ENCODE measurements at places on chromosomes 1 and 21.

DNA sequence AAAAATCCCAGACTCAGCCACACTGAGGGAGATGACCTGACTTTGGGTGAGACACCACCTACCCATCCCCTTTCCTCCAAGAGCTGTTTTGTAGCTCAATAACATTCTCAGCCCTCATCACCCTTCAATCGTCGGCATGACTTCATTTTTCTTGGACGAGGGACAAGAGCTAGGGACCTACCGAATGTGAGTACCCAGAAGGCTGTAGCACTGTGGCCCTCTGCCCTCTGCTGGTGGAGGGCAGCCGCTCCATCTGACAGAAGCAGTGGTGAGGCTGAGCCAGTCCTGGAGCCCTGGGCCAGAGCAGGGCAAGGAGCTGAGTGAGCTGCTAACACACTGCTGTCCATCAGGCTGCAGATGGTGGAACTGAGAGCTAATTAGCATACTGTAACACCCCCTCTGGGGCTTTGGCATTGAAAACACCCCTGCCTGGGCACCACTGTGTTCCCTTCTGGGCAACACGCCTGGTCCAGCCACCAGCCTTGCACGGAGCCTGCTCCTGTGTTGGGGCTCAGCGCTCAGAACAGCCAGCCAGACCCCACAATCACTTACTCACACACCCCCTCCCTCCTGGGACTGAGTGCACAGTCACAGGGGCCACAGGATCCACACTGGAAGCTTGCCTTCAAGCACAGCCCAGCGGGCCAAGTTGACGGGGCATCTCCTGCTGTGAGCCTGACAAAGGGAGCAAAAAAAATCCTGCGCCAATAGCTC, 18.3 kb upstream of the ALPL start:
- DNase-seq: no peak

DNA sequence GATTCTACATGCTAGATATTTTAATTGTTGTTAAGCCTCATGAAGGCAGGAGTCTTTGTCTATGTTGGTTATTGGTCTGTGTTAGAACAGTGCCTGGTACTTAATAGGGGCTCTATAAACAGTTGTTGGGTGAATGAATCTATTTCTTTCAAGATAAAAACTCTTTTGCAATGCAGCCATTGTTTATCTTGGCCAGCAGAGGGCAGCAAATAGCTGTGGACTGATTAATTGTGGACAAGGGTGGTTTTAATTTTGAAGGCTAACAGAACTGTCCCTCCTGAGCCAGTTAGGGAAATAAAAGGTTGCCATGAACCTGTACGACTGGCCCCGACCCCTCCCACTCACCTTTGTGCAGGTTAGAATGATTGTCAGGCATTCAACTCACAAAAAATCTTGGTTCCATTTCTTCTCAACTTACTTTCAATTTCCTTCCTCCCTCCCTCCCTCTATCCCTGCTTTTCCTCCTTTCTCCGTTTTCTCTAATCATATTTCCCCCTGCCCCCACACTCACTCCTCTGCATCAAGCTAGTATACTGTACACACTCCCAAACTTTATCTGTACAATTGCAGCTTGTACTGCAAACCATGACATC, 66.3 kb upstream of the DIRAS3 start:
- peak; percentile 27 for DNase-seq

- no peak for DNase-seq
Measured at GRCh38 chr1:55947446-55947845, 631.9 kb downstream of the PLPP3 start.

DNA sequence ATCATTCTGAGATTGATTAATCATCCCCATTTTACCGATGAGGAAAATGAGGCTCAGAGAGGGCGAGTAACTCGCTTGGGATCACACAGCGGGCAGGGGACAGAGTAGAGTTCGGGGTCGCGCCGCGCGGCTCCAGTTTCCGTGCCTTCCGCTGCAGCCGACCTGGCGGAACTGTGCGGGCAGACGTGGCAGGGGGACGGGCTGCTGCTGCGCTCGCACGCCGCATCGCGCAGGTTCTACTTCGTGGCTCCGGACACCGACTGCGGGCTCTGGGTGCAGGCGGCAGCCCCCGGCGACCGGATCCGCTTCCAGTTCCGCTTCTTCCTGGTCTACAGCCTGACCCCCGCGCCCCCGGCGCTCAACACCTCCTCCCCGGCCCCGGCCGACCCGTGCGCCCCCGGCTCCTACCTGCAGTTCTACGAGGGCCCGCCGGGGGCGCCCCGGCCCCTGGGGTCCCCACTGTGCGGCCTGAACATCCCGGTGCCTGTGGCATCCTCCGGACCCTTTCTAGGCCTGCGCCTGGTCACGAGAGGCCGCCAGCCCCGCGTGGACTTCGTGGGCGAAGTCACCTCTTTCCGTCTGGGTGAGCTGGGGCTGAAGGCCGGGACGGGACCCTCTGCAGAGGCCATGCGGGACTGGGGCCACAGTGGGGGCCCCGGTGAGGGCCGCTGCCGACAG, 2.3 kb downstream of the LDLRAD2 start:
- peak; percentile 35 for DNase-seq

DNA sequence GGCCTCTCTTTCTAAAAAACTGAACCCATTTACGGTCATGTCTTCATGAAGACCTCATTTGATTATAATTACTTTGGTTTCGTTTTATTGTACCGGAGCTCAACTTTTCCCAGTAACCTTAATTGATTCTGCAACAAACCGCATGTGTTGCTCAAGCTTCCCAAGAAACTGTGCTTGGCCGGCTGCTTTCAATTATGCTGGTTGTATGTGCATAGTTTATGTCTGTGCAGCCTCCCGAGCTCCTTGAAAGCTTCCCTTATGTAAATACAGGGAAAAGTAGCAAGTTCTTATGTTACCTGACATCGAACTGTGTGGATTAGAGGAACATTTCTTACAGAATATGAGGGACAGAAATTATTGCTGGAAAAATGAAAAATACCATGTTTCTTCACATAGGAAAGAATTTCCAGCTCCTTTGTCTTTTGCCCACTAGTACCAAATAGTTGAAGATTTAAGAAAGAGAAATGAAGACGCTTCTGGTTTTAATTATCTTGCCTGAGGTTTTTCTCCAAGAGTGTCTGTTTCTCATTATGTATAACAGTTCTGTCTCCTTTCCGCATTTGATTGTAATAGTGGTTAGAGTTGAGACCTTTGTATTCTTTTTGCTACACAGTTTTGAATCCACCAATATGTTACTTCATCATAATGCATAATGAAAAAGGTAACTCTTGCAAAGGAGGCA, 2.1 kb downstream of the VCAM1 start:
- no peak for DNase-seq

DNA sequence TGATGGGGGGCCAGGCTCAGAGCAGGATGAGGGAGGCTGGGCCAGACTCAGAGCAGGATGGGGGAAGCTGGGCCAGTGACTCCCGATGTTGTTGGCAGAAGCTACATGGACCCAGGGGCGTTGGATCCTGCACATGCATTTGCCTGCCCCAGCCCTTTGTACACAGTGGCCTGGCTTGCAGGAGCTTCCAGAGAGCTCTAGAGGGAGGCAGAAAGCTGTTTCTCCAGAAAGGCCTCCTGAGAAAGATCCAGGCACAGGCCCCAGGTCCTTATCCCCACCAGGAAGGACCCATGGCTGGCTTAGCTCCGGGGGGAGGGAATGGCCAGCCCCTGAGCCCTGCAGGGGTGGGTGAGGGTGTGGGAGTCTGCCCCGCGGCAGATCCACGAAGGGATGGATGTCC, 106.6 kb upstream of the ACTRT2 start:
- DNase-seq: no peak

GRCh38 chr1:2927393-2928360, 93.6 kb upstream of the ACTRT2 start:
- DNase-seq: no peak

DNA sequence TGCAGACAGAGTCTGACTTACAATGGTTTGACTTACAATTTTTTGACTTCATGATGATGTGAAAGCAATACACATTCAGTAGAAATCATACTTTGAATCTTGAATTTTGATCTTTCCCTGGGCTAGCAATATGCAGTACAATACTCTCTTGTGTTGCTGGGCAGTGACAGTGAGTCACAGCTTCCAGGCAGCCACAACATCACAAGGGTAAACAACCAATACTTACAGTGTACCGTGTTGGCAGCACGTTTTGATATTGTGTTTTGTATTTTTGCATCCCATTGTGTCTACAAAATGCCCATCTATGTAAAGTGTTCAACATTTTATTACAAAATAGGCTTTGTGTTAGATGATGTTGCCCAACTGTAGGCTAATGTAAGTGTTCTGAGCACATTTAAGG, 150.9 kb downstream of the NTMT2 start:
- no peak for DNase-seq

DNA sequence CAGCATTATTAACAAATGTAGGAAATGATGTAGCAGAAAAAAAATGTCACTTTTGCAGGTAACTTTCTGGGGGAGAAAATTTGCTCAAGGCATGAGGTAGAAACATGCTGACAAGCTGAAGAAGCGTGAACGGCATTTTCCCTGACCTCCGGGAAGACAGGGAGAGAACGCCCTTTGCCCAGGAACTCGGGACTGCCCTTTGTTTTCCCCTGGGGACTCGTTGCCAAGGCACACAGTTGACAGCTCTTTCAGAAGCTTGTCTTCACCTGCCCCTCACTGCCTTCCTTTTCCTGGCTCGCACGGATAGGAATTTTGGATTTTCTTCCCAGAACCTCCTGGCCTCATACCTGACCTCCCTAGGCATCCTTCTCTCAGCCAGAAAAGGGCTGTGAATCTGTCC, 52.7 kb upstream of the COA6 start:
- no peak for DNase-seq

DNA sequence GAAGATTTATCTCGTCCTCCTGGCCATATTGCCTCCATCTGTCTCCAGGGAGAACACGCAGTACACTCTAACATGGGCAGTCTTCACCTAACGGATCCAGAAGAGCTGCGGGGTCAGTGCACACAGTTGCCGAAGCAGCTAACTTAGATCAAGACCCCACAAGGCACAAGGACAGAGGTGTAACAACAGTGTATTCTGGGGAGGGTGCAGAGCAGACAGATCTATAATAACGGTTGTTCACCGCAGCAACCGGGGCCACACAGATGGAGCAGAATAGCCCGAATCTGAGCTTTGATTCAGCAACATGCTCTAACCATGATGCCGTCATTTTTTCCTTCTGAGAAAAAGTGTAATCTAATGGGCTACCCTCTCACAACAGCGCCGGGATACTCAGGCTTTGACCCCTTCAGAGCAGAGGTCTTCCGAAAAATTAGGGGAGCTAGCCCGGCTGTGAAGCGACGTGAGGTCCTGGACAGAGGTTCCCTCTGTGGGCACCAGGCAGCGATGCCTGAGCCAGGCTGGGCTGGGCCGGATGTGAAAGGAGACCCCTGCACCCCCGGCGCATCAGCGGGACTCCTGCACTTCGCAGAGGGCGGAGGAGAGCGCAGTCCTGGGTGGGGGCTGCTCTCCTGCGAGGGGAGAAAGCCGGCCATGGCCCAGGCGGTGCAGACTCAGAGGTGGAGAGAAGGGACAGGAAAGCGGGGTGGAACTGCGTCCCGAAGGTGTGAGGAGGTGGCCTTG, 57.5 kb downstream of the BCL9 start:
- DNase-seq: no peak

GRCh38 chr1:179493323-179493722, 82.4 kb downstream of the NPHS2 start:
- DNase-seq: no peak

DNA sequence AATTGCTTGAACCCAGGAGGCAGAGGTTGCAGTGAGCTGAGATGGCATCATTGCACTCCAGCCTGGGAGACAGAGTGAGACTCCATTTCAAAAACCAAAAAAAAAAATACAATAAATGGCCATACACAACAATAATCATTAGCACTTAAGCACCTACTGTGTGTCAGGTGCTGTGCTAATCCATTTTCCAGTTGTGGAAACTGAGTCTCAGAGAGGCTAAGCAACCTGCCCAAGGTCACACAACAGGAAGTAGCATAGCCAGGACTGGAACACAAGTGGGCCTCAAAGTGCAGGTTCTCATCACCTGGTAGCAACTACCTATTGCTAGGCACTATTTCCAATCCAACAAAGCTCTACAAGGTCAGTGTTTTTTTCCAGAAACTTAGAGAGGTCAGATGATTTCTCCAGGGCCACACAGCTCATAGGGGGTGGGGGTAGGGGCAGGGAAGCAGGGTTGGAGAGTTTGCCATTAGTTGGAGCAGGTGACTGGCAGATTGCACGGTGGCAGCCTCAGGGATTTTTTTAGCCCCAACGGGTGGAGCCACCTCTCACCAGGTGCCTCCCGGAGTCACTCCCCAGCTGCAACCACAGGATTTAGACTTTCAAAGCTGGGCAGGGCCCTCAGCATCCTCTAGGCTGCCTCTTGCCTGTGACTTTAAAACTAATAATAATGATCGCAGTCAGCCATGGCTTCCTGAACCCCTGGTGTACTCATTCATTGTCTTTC, 52.5 kb upstream of the ID3 start:
- no peak for DNase-seq

DNA sequence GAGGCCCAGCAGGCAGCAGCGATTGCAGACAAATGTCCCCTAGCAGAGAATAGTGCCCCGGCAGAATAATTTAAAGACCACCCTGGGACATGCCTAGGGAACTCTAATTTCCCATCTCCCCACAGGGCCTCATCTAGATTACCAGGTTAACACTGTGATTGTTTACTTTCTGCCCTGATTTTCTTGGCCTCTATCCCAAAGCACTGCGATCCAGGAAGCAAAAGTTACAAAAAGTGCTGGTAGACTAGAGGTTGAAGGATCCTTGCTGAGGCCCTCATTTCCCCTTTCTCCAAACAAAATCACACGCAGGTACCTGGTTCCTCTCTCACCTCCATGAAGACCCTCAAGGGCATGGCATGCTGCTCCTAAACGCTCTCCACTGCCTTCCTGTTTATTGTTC, 229.7 kb downstream of the C1orf94 start:
- no peak for DNase-seq

GRCh38 chr1:245489838-245490237, 335.1 kb downstream of the KIF26B start:
- DNase-seq: no peak

DNA sequence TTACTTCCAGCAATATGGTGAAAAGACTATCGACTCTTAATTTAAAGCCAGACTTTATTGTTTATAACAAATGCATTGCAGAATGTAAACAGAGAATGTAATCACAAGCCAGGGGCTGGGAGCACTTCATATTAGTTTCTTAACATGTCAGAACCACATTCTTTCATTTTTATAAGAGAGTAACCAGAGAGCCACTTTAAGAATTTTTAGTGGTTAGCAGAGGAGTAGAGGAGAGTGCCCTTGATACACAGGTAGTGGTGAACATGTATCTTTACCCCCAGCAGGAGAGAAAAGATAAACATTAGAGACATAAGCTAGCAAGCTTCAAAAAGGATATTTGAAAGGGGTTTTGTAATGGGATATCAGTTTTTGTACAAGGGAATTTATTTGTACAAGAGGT, 11.1 kb downstream of the AMY2B start:
- DNase-seq: no peak

DNA sequence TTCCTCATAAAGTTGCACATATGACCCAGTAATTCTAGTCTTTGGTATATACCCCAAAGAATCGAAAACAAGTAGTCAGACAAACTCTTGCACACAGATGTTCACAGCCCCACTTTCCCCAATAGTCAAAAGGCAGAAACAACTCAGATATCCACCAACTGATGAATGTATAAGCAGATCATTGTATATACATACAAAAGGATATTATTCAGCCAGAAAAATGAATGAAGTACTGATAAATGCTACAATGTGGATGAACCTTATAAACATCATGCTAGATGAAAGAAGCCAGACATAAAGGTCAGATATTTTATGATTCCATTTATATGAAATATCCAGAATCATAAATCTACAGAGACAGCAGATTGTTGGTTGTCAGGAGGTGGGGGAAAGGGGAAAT, 27.3 kb downstream of the SHCBP1L start:
- DNase-seq: no peak

GRCh38 chr1:19949016-19949415, 25.6 kb upstream of the PLA2G2E start:
- no peak for DNase-seq

- DNase-seq: no peak
Measured at GRCh38 chr1:85280636-85281035, 4.2 kb upstream of the BCL10 start.

Data from iPS DF 6.9 (cell line).